LoVo (cell line): ENCODE measurements at places on chromosomes 12 and 14.

- DNase-seq: no peak
Measured at GRCh38 chr14:38616959-38617358, 361.1 kb upstream of the CLEC14A start.

- DNase-seq: no peak
Measured at GRCh38 chr12:28082096-28082495, 108.2 kb upstream of the CCDC91 start.

- no peak for DNase-seq
Measured at GRCh38 chr14:95275494-95275893, 44.2 kb downstream of the CLMN start.

DNA sequence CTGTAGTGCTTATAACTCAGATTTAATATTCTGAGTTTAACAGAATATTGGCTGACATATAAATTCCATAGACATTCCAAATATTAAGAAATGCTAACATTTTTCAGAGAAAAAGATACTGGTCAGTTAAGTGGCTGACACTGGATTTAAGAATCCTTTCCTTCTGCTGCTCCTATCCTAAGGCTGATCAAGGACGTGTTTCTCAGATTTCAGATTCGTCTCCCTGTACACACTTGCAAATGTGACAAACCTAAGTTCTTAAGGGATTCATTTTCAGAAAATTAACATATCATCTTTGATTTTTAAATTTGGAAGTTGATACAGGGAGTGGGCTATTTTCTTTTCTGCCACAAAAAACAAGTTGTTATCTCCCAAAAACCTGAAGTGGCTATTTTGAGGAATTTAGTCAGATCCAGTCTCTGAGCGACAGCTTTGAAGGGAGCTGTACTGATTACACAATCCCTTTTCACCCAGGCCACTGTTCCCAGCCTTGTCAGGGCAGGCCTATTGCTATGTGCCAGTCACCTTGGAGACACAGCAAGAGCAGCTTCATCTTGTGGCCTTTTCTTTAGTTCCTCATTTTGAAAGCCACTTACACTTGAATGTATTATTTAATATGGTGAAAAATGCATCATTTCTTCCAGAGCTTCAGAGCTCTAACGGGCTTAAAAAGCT lies 370.6 kb downstream of the KCNH5 start:
- no peak for DNase-seq

DNA sequence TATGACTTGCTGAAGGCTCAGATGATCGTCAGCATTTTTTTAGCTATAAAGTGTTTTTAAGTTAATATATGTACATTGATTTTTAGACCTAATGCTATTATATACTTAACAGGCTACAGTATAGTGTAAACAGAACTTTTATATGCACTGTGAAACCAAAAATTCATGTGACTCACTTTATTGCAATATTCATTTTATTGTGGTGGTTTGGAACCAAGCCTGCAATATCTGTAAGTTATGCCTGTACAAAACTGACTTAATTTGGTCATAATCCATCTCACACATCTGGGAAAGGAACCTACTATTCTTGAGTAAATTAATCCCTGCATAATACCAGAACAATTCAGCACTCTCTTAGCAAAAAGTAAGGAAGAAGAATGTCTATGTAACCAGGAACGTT lies 390.7 kb downstream of the SYT1 start:
- no peak for DNase-seq

- DNase-seq: no peak
Measured at GRCh38 chr14:101834800-101835547, 73.5 kb downstream of the PPP2R5C start.

DNA sequence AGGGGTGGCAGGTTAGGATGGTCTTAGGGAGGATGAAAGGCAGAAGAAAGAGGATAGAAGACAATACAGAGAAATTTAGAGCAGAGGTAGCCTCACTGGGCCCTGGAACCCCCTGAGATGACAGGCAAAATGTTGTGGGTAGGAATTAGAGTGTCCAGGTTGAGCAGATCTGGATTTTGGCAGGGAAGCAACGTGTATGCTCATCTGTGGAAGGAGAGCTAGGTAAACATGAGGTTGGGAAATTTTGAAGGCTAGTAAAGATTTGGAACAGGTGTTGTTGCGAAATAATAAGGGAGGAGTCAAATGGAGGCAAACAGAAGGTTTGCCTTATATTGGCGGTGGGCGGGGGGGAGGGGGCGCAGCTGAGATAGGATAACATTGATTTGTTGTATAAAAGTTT lies 5.3 kb downstream of the HSD17B6 start:
- no peak for DNase-seq

DNA sequence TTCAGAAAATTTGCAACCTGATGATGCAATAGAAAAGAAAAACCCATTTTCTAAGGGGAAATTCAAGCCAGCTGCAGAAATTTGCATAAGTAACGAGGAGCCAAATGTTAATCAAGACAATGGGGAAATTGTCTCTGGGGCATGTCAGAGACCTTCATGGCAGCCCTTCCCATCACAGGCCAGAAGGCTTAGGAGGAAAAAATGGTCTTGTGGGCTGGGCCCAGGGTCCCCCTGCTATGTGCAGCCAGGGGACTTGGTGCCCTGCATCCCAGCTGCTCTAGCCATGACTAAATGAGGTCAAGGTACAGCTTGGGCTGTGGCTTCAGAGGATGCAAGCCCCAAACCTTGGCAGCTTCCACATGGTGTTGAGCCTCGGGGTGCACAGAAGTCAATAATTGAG lies 28.2 kb upstream of the AVPR1A start:
- DNase-seq: no peak

GRCh38 chr14:99966912-99967311 lies 98.3 kb upstream of the EVL start:
- DNase-seq: no peak

DNA sequence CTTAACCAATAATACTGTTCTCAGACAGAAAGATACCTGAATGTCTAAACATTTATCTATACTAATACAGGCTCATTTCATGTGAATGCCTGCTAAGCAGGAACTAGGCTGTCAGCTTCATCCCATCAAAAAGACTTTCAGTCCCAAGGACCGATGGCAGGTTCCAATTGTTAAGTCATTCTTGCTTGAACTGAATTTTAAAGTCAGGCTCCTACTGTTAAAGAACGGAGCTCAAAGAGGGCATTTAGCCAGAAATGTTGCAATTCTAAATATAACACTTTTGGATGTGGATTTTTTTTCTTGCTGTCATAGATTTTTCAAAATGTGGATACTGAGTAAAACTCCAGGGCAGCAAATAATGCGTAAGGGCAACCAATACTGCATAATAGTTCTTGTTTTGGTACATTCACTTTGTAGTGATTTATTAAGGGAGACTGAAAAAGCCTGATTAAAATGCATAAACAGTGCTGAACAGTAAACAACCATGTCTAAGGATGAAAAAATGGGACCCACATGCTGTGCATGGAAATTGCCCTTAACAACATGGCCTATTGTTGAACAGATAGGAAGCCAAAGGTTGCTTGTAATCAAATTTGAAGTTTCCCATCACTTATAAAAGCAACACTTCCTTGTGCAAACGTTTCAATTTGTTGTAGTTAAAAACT lies 38.6 kb upstream of the DBX2 start:
- no peak for DNase-seq

DNA sequence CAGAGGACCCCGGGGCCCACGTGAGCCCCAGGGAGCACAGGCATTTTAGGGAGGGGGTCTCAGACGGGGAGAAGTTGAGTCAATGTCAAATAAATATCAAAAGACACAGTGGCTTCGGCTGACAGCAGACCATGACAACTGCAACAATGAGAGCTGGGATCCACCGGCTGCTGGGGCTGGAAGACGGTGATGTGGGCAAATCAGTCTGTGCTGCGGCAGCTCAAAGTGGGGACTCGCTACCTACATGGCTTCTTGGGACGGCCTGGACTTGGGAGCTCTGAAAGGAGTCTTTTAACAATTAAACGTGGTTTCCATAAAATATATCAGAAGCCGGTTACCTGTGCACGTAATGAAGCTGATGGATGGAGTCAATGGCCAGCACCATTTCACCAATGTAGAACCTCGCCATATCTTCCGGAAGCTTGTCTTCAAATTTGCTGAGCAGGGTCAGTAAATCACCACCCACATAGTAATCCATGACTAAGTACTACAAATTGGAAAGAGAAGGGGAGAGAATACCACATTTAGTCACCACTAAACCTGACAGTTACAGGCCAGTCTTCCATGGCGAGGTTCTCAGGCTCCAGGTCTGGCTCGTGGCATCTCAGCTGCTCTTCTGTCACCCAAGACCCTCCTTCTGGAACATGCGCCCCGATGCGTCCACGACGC lies 58.0 kb downstream of the CDC42BPB start:
- DNase-seq: no peak

- no peak for DNase-seq
Measured at GRCh38 chr14:67736771-67737170, 35.1 kb downstream of the RDH12 start.

GRCh38 chr12:58914457-58914856 lies 5.8 kb downstream of the LRIG3 start:
- DNase-seq: no peak

DNA sequence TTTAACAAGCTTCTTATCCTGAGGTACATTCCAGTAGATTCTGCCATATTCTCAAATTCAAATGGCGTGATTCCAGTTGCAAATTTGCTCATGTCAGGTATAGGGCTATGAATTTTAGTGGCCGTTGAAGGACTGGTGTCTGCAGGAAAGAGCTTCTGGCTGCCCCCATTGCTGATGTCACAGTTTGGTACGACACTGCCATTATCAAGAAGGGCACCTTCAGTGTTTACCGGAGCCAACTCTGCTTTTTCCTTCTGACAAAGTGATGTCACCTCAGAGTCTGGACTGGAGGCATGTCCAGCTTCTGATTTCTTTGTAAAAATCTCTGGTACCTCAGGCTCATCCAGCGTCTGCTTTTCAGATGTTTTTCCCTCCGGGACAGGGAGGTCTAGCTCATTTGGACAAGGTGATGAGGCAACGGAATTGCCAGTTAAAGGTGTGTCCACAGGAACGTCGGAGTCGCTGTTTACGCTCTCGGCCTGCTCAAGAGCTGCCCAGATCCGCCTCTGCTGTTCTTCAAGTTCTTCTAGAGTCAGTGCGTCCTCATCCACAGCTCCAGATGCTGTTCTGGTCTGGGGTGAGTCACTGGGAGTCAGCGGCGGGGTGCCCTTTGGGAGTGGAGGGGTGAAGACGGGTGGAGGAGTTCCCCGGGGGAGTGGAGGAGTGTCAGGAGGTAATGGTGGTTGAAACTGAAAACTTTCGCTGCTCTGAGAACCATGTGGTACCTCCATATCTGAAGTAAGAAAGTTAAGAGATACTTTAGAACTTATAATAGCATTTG lies 27.0 kb downstream of the ZCCHC8 start:
- DNase-seq: no peak

DNA sequence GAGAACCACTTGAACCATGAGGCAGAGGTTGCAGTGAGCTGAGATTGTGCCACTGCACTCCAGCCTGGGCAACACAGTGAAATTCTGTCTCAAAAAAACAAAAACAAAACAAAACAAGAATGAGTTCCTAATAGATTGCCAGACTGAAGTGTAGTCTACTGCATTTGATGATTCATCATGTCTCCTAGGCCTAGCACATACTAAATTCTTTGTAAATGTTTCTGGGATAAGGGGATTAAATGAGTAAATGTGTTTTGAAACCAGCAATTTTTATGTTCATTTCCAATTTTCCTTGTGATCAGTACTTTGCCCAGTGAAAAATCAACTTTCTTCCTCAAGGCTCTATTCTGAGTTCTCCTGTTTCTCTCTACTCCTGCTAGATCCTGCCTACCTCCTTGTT lies 2.9 kb upstream of the DYRK2 start:
- DNase-seq: no peak

DNA sequence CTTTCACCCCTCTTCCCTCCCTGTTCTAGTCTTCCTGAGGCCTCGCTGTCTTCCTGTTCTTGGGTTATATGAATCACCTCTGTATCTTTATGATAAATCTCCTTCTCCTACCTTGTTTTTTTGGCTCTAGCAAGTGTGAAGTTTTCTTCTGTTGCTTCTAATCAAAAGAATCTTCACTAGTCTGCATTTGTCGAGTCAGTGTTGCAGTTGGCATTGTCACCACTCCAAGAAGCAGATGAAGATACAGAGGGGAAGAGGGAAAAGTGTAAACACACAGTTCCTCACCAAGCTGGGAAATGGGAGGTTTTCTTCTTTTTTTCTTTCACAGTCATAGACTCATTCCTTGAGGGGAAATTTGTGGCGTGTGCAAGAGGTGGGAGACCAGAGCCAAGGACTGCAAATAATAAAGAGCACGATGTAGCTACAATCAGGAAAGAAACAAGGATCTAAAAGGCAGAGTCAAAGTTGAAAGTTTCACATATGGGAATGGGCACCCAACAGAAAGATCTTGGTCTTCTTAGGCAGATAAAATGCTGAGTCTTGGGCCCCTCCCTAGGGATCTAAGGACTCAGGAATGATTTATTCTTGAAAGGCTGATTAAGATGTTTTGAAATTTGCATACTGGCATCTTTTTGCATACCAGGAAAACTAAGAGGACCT lies 22.2 kb upstream of the PRICKLE1 start:
- no peak for DNase-seq

- no peak for DNase-seq
Measured at GRCh38 chr14:74829251-74829650, 46.7 kb downstream of the PROX2 start.

DNA sequence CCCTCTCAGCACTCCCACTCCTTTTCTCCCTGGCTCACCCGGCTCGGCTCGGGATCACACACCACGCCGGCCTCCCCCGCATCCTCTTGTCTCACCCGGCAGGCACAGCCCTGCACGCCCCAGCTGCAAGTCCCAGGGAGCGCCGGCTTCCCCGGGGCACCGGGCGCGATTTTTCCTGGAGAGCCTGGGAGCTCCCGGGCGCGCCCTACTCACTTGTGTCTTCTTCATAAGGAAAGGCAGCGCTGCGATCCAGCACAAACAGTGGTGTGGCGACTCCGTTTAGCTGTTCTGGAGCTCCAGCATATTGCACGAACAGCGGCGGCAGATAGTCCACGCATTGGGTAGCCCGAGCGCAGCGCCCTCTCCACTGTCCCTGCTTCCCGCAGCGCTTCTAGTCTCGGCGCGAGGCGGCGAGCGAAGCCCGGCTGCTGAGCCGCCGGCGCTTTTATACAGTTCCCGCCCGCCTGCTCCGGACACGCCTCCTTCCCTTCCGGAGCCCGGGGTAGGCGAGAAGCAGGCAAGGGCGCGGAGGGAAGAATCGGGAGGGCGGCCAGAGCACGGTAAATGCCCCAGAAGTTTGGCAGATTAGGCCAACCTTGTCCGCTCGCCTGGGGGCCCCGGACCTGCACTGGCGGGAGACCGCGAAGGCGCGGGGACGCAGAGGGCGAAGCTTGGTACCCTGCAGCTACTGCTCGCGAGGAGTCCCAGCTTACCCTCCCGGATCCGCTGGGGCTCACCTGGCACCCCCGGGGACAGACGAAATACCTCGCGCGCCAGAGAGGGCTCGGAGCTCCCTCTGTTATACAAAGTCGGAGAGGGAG lies at the start of gene KITLG:
Gene KITLG, minus strand, starts transcription at position 421 of the 821 bp plus-strand sequence. Its CDS starts 193 bp downstream, at position 228.
- DNase-seq: peak; percentile 97

GRCh38 chr12:62643486-62643885 lies 176.9 kb downstream of the MON2 start:
- DNase-seq: no peak
